Right lung (tissue), 10 donors: ENCODE measurements at places on chromosomes 13 and 19. TPM values are rescaled to one million over a fixed set of nuclear protein-coding genes. Genes with fewer than 3 reads are reported as not detected.
A peak's percentile ranks its signal among the peaks of the same experiment; 100 is the strongest.

- no peak for DNase-seq
Measured at GRCh38 chr13:31963631-31964030, 67.9 kb upstream of the FRY start.

GRCh38 chr19:38744874-38745273 is 600 bp upstream of the CAPN12 start:
- DNase-seq, result no peak

GRCh38 chr13:75454497-75454896 is 27.5 kb downstream of the TBC1D4 start:
- no peak for DNase-seq

GRCh38 chr19:10292789-10293636 is 3.3 kb downstream of the ICAM5 start:
- no peak for DNase-seq

GRCh38 chr19:4400135-4400936 is at the start of gene SH3GL1:
TSS of gene SH3GL1 (minus strand) at chr19:4400547. CDS start at chr19:4400368, 179 bp downstream.
- DNase-seq, result peak; percentile 88

- no peak for DNase-seq
Measured at GRCh38 chr19:718251-718951, 9.7 kb downstream of the PALM start.

GRCh38 chr13:40401911-40402776 is 264.3 kb downstream of the FOXO1 start:
- peak; percentile 83 for DNase-seq

GRCh38 chr13:54226876-54227275 is 1198.3 kb downstream of the OLFM4 start:
- DNase-seq, result no peak

DNA sequence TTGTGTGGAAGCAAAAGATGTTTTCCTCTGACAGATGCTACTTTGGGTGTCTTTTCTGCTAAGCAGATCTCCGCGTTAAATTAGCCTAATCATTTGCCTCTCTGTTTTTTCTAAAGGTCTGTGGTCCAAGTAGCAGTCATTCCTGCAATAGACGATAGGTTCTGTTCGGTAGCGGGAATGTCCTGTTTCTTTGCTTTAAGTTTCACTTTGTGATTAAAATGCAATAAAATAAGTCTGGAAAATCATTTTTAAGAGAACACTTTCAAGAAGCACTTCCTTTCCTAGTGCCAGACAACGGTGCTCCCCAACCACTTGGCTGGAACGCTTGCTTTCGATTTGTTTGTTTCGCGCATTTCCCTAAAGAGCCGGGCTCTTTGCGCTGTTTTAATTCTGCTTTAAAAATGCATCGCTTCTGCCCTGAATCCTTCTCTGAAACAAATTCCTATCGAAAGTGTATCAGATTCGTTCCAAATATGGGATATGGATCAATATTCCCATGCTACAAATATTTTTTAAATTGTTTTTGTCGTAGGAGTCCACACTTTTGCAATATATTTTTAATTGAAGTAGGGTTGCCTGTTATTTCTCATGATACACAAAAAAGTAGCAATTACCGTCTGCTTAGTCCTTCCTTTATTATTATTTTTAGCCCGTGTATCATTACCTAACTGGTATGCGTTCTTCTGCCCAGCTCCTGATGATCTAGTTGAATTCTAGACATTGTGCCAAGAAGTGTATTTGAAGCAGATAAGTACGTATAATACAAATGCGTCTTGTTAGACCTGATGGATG is 14.2 kb downstream of the ZIC2 start:
- DNase-seq, result peak; percentile 78

GRCh38 chr13:51291341-51291740 is 48.1 kb upstream of the SERPINE3 start:
- DNase-seq, result no peak

DNA sequence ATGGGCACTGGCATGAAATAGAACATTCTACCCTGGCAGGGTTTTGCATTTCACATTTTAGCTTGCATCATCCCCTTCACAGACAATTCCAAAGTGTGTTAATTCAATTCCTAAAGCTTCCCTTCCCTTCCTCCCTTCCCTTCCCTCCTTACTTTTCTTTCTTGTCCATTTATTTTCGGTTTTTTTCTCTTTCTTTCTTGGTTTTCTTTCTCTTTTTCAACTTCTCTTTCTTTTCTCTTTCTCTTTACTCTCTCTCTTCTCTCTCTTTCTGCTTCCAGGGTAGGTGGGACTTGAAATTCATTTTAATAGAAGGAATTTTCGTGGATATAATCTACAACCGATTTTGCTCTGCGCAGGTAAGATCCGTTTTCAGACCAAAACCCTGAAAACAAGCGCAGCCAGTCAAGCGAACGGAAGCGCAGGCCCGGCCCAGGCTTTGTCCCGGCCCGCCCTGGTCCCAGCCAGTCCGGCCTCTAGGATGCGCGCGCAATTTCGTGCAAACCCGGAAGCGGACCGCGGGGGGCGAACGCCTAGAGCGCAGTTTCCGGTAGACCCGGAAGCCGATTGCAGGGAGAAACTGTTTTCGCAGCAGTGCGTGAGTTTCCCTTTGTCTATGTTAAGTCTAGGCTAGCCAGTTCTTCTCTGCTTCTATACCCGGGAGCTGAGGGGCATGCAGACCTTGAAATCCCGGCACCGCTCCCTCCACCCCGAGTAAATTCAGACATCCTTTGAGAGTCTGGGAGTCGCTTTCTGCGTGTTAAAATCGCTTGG is at the start of gene ZNF528:
Gene ZNF528 (plus strand): TSS at position 540 of the 771 bp plus-strand sequence. CDS start 4,165 bp downstream, outside the sequence.
- DNase-seq, result peak; percentile 93

GRCh38 chr13:111541752-111542529 is 221.5 kb downstream of the TEX29 start:
- no peak for DNase-seq

DNA sequence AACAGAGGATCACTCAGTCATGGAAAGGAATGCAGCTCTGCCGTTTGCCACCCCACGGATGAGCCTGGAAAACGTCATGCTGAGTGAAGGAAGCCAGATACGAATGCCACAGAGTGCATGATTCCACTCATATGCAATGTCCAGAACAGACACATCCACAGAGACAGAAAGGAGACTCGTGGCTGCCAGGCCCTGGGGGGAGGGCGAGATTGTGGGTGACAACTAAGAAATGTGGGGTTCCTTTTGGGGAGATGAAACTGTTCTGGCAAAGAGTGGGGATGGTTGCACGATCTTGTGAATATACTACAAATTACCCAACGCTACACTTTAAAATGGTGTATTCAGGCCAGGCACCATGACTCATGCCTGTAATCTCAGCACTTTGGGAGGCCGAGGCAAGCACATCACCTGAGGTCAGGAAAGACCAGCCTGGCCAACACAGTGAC is 27.2 kb upstream of the NAPA start:
- DNase-seq, result no peak

DNA sequence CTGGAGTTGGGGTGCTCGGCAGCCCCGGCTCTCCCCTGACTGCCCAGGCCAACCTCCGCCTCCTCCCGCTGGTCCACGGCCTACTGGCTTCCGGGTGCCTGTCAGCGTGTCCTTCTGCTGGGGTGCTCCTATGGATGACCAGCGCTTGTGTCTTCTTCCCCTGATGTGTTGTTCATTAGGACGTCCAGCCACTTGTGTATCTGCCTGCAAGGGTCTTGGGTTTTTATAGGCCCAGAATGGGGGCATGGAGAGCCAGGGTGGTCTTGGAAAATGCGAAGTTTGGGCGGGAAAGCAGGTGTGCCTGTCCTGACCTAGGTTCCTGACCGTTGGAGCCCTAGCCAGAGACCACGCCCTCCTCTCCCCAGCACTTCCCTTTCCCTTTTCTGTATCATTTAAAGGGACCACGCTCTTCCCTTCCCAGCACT is 139.8 kb downstream of the SLITRK5 start:
- DNase-seq, result no peak

GRCh38 chr13:84528408-84529070 is 646.3 kb upstream of the SLITRK1 start:
- no peak for DNase-seq

- DNase-seq, result no peak
Measured at GRCh38 chr13:44296856-44297255, 76.8 kb upstream of the SERP2 start.

DNA sequence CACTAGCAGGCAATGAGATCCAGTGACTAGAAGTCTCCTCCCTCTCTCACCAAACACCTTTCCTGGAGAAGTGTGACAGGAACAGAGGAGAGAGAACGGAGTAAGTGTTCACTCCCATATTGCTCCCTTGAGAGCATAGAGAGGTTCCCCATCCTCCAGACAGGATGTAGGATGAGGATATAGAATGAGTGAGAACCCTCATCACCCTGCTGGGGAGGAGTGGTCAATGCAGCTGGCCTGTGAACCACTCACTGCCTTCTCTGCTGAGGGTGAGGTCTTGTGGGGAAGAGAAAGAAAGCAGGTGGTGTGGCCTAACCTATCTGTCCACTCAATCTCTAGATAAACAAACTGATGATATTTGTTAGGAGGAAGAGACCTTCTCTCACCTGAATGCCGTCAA is 386.6 kb downstream of the PCDH20 start:
- no peak for DNase-seq

- DNase-seq, result no peak
Measured at GRCh38 chr19:14006766-14007562, 844 bp upstream of the RFX1 start.

- no peak for DNase-seq
Measured at GRCh38 chr19:670609-671075, 5.5 kb upstream of the FSTL3 start.

- DNase-seq, result no peak
Measured at GRCh38 chr19:35673121-35673804, 6.9 kb downstream of the UPK1A start.

GRCh38 chr13:95337597-95337996 is 36.3 kb upstream of the ABCC4 start:
- no peak for DNase-seq

DNA sequence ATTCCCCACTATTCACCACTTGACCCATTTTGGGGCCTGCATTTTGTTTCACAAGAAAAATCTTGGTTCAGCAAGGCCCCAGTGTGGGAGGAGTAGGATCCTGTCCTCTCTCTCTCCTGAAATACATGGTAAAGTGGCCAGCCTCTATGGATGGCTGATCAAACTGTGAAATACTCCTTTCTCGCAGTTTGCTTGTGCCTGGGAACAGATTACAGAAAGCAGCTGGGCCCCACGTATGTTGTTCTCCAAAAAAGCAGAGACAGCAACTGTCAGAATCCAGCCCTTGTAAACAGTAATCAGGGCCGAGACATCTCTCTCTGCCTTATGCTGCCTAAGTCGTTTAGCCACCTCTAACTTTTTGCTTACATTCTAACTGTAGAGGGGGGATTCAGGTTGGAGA is 61.0 kb upstream of the RAP2A start:
- no peak for DNase-seq

- DNase-seq, result no peak
Measured at GRCh38 chr13:106354961-106355360, 180.5 kb downstream of the EFNB2 start.

DNA sequence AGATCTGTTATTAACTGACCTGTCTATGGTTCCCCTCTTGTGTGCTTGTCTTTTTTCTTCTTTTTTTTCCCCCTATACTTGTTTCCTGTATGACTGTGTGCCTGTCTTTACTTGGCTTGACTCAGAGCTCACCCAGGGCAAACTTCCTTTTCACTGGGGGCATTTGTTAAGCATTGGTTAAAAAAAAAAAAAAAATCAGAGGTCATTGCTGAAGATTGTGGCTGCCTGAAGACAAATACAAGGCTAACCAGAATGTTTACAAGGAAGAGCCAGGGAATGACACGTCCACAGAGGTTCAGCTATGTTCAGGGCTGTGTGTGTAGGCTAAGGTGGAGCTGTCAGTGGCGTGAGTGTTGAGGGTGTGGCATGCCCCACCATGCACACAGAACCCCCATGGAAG is 47.1 kb downstream of the LNX2 start:
- no peak for DNase-seq

DNA sequence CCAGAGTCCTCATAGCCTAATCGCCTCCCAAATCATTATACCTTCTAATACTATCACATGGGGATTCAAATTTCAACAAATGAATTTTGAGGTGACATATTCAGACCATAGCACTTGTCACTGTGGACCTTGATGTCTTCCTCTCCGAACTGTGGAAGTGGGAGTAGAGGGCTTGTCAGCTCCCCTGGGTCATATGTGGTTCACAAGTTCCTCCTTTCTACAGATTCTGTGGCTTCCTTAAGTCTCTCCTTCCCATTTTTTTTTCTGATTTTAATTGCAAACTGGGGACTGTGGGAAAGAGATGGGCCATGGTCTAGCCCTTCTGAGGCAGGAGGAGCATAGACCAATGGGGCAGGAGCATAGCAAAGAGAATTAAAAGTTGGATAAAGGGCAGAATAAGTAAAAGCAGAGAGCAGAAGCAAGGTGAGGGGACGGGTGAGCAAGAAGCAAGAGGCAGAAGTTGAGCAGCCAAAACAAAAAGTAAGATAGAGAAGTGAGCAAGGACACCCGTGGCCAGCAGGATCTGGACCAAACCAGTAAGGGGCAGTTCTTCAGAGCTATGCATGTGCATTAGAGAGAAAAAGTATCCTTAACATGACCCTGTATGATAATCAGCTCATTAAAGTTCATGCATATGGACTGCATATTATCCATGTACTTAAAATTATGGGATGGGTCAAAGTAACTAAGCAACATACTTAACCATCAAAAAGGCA is 2.6 kb upstream of the SIGLEC7 start:
- no peak for DNase-seq

DNA sequence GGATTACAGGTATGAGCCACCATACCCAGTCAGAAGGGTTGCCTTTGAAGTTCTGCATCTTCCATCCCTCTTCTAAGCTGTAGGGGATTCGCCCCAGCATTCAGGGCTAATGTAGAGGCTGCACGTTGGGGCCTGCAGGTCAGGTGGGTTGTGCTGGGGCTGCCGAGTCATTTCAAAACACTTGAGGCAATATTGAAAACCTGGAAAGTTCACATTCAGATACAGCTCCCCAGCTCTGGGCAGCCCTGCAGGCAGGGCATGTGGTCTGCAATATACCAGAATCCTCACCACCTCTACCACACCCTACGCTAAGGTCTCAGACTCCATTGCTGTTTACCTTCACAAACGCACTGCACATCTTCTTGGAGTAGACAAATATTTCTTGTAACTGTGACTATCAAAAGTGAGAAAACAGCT is 24.6 kb downstream of the CCNE1 start:
- DNase-seq, result no peak

GRCh38 chr19:17616961-17617806 is 61.7 kb downstream of the COLGALT1 start:
- DNase-seq, result no peak

DNA sequence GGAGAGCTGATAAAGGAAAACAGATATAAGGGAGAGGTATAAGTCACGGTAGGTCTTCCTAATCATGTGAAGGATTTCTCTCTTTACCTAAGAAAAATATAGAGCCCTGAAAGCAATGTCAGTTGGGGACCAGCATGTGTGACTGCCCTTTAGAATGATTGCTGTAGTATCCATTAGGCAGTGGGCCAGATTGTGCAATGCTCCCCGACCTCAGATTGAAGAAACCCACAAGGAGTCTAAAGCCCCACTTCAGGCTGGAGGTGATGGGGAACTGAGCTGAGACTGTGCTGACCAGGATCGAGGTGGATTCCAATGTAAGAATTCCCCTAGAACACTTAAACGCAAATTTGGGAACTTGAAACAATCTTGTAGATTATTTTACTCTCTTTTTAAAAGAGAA is 614.4 kb downstream of the LIG4 start:
- DNase-seq, result no peak

ZNF791 gene
- 23.7 TPM for polyA plus RNA-seq

FGF21 gene
- polyA plus RNA-seq, result not detected

KLK15 gene
- not detected for polyA plus RNA-seq

WBP4 gene
- polyA plus RNA-seq, result 26.7 TPM

ARRDC2 gene
- 8.8 TPM for polyA plus RNA-seq

PRKCG gene
- polyA plus RNA-seq, result 0.41 TPM

FFAR2 gene
- 0.19 TPM for polyA plus RNA-seq

PIN1 gene
- 53.5 TPM for polyA plus RNA-seq

GJB6 gene
- 0.76 TPM for polyA plus RNA-seq

C13orf42 gene
- not detected for polyA plus RNA-seq

ELSPBP1 gene
- not detected for polyA plus RNA-seq

PSG11 gene
- polyA plus RNA-seq, result not detected

RINL gene
- 6.4 TPM for polyA plus RNA-seq

ADPRHL1 gene
- polyA plus RNA-seq, result 1.3 TPM
